ENCODE measurements at places on chromosomes 13 and 19.

DNA sequence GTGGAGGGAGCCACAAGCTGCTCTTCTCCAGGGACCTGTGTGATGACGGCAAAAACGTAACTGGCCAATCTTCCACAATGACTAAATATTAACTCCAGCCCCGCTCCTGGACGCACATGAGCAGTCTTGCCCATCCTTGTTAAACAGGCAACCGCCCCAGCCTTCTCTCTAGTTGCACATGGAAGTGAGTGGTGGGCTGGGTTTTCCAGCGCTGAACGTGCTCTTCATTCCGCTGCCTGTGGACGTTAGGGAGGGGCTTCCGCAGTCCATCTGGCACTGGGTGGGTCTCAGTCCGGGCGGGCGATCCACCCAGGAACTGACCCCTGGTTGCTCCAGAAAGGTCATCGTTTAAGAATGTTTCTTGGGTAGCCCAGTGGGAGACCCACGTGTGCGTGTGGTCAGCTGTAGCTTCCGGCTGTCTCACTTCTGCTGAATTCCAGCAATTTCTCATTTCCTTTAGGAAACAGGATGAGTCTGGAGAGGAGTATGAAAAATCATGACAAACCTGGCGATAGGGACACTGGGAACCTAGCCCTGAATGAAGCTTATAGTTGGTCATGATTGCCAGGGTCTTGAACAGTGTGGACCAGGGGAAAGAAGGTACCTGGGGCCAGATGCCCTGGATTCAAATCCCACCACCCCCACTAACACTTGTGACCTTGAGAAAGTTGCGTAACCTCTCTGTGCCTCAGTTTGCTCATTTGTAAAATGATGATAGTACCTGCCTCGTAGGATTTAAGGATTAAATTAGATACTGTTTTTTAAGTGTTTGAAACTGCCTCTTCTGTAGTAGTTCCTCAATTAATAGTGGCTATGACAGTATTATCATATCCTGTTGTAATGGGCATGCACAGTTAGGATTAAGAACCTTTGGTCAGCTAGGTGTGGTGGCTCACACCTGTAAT is 92.6 kb downstream of the SIPA1L3 start:
- no peak for DNase-seq

DNA sequence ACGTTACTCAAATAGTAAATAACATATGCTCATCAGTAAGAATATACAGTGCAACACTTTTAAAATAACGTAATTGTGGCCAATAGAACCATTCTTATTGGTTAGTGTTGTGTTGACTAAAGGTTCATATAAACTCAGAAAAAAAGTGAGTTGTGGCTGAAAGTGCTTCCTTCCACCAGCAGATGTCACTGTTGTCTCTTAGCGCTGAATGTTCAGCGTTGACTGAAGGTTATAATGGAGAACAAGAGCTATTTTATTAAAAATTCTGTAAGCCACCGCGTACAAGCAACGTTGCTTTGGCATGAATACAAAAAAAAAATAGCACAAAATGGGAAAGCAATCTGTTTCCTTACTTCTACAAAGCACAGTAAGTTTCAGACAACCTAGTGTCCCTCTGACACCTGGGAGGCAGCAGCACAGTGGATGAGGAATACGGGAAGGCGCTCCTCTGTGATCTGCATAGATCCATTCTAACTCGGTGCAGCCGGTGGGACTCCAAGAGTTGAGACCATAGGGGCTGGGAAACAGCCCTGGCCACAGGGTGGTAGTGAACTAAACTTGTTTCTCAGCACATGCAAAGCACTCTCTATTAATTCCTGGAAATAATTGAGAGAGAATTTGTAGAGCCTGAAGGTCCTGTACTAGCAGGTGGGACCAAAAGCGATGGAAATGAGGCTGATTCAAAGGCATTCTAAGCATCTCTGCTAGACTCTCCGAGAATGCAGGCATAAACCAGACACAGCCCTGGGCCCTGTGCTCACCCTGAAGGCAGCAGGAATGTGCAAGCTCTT is 23.9 kb upstream of the OXGR1 start:
- DNase-seq, result no peak

DNA sequence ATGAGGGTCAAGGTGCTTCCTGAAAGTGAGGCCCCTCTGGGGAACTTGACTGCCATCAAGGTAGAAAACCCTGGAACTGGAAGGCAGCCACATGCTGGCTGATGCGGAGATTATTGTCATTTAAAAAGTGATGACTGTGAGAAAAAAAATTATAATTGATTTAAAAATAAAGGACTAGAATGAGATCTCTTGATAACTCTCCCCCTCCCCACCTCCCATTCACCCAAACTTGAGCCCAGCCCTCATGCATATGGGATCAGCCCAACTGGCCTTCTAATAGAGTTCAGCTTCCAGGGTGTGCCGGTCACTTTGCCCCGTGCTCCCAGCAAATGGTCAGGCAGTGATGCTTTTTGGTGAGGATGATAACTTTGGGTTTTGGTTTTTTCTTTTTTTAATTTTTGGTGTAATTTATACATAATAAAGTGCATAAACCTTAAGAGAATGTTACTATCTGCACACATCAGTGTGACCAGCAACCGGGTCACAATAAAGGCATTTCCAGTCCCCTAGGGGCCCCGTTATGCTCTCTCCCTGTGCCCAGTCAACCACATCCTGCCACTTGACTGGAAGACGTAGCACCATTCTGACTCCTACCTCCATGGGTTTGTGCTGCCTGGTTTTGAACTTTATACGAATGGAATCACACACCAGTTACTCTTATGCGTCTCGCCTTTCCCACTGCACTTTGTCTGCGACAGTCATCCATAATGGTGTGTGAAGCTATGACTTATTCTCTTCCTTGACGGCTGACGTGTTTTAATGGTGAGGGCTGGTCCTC is 187.9 kb downstream of the USP12 start:
- DNase-seq, result no peak

DNA sequence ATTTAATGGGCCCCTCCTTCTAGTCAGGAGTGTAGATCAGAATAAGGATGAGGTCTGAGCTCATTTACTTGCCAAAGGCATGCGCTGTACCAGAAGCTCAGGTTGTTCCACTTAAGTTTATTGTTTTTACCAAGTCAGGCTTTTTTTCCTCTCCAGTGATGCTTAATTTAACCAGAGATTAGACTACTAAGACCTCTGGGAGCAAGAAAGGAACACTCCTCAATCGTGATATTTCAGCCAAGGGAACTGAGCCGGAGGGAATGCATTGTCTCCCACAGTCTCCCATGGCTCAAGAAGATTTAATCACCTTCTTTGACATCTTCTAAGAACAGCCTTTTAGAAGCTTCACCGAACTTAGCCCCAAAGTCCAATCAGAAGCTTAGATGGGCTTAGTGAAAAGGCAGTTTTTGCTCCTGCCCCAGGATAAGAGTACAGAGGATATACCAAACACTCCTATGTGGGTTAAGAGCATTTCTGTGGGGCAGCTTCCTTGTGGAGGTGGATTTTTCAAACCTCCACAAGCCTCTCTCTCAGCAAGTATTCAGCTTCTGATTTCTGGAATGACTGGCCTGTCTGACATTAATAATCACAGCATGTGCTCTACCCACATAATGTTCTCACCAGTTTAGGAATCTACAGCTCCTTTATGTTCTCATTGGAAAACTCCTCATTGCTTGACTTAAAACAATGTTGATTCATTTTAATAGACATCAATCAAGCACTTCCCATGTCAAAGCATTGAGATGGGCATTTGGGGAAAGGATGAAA is 322.7 kb downstream of the SUCLA2 start:
- DNase-seq, result no peak
